ENCODE measurements at places on chromosomes 7 and 10.
A peak's percentile ranks its signal among the peaks of the same experiment; 100 is the strongest.

DNA sequence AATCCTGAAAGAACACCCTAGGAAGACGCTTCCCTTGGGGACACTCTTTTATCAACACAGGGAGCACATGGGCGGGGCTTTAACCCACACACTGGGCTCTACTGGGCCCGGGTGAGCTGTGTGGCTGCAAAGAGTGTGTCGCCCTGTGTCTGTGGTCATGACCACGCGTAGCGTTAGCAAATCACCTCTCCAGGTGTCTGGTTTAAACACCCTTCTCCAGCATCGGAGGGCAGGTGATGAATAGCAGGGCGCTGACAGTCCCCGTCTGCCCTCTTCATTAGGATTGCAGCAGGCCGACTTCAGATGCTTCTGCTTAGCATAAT lies 127.7 kb downstream of the ADARB2 start:
- no peak for DNase-seq

DNA sequence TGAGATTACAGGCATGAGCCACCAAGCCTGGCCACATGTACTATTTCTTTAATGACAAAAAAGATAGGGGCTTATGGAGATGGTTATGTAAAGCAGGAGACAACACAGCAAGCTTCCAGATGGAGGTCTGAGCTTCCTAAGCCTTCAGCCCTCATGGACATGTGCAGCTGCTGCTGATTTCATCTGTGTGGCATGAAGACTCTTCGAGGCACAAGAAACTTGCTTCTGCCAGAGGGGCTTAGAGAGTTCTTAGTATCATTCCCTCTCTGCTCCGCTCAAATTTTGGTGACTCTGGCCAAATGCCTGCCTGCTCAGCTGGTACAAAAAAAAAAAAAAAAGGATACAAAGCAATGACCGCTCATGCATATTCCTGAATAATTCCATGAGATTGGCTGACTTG lies 552.5 kb downstream of the TYW1 start:
- no peak for DNase-seq

- no peak for DNase-seq
Observed at GRCh38 chr10:124120410-124121061, 27.1 kb upstream of the CHST15 start.

DNA sequence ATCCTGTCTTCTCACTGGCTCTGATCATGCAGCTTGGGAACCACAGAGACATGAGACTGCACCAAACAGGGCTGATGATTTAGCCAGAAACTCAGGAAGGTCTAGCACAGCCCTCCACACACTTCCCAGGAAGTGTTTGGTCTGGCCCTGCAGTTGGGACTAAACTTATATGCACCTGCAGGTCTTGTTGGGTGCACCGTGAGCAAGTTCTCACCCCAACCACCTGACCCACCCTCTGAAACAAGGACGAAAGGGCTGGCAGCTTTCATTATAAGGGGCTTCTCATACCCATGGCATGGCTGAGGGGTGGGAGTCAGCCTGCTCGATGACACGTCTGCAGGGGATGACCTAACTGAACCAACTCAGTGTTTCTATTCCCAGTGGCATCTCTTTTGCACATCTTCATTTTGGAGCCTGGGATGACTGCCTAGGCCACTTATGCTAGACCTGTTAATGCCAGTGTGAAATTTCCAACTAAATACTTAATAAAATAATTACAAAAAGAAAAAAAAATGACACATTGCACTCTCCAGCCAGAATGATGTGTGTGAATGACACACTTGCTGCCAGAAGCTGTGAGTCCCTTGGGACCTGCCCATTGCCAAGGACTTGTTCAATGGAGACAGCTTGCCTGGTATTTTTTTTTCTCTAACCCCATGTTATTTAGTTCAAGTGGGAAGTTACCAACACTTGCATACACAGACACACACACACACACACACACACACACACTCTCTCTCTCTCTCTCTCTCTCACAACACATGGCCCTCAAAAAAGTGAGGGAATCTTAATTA lies 102.6 kb downstream of the NEURL1 start:
- no peak for DNase-seq

DNA sequence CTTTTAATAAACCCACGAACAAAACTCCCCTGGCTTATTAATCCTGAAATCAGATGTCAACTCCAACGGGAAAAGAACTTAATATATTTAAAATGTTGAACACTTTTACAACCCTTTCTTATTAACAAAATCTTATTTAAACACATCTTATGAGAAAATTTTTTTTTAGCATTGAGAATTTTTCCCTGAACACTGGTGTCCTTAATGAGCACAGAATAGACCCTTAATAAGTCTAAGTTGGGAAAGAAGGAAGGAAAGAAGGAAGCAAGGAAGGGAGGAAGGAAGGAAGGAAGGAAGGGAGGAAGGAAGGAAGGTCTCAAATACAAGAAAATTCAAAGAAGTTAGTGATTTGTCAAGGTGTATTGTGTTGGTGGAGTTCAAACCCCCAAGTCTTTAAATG lies 129.2 kb upstream of the COL1A2 start:
- DNase-seq: no peak

- DNase-seq: no peak
Observed at GRCh38 chr10:77544617-77545016, 93.0 kb downstream of the KCNMA1 start.

DNA sequence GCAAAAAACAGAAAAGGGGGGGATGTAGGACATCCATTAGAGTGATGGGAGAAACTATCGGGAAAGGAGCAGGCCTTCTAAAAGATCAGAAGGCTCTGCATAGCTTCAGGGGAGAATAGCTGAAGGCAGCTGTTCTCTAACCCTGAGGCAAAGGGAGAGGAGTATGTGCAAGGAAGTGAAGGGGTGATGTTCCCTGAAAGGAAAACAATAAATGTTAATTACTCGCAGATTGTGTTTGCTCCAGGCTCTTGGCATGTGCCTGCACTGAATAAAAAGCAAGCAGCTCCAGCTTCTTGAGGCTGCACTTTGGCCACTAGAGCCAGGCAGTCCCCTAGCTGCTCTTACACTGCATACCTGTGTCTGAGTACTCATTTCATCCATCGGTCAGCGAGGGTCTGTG lies 14.4 kb upstream of the STARD3NL start:
- DNase-seq: peak; percentile 25

- peak; percentile 93 for DNase-seq
Observed at GRCh38 chr7:138890499-138891445, 90.4 kb downstream of the KIAA1549 start.

- peak; percentile 52 for DNase-seq
Observed at GRCh38 chr7:141145630-141145982, 71.7 kb downstream of the TMEM178B start.

- DNase-seq: no peak
Observed at GRCh38 chr10:70918851-70919530, 30.6 kb upstream of the PCBD1 start.

- no peak for DNase-seq
Observed at GRCh38 chr10:27701938-27702537, 43.6 kb downstream of the MKX start.

DNA sequence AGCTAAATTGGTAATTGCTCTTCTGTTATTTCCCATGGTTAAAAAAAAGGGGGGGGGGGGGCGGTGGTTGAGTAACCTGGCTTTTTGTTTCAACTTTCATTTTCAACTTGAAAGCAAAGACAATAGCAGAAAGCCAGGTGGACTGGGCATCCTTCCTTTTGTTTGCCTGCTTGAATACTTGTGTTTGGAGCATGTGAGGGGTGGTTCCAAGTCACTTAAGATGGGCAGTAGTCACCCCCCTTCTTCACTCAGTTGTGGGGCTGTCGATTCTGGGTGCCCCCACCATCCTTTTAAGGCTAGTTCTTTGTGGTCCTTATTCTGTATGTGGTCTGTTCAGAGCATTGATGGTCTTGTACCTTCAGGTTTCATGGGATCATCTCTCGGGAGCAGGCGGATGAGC lies 165.6 kb upstream of the PRR15 start:
- DNase-seq: no peak

GRCh38 chr7:149686011-149686410 lies 87.4 kb downstream of the ZNF467 start:
- peak; percentile 78 for DNase-seq

GRCh38 chr7:142357953-142358520 lies 100.2 kb upstream of the PRSS58 start:
- DNase-seq: peak; percentile 87

DNA sequence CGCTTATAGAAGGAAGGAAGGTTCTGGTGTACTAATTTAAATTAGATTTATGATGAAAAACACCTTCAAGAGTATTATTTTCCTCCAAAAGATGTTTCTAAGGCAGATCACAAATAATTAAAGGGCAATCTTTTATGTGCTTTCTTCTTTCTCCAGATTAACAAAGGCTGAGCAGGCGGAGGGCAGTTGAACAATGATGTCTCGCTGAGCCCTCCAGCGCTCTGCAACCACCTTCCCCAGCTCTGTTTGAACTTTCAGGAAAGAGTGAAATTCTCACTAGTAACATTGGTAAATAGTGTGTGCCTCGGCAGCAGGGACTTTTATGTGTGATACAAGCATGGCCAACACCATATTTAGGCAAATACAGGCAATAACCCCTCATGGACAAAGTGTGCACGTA lies 379.1 kb upstream of the MKI67 start:
- no peak for DNase-seq

DNA sequence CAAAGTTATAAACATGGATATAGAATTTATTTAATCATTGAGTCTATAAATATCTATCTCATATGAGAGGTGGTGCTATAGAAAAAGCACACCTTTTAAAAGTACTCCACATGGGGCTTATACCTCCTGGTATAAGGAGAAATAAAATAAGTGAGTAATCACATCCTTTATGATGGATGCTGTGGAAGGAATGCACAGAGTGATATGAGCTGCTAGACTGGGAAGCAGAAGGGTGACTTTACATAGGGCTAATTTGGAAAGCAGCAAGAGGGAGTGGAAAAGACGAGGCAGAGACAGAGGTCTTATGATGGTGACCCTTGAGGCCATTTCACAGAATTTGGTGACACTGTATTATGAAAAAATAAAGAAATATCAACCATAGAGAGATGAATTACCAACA lies 59.4 kb upstream of the AHR start:
- no peak for DNase-seq

DNA sequence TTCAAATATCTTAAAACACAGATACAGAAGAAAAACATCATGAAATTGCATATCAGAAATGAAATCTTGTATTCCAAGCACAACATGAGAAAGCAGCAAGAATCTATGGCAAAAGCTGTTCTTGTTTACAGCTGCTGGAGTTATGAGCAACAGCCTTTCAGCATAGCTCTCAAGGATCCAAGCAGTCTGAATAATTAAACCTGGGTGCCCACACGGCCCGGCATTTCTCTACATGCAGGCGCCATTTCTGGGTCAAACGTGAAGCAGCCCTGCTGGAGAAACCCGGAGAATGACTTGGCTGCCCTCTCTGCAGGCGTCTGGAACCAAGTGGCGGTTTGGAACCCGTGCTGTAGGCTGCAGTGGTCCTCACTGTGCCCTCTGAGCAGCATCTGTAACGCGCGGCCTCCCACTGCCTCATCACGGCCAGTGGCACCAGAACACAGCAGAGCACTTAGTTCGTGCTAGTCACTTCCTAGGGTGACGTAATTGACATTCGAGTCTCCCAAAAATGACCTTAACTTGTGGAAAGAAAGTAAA lies 213.0 kb downstream of the TCERG1L start:
- DNase-seq: no peak

- DNase-seq: no peak
Observed at GRCh38 chr10:12650538-12651298, 301.4 kb downstream of the CAMK1D start.

- peak; percentile 63 for DNase-seq
Observed at GRCh38 chr10:96991313-96991841, 159.3 kb downstream of the LCOR start.

DNA sequence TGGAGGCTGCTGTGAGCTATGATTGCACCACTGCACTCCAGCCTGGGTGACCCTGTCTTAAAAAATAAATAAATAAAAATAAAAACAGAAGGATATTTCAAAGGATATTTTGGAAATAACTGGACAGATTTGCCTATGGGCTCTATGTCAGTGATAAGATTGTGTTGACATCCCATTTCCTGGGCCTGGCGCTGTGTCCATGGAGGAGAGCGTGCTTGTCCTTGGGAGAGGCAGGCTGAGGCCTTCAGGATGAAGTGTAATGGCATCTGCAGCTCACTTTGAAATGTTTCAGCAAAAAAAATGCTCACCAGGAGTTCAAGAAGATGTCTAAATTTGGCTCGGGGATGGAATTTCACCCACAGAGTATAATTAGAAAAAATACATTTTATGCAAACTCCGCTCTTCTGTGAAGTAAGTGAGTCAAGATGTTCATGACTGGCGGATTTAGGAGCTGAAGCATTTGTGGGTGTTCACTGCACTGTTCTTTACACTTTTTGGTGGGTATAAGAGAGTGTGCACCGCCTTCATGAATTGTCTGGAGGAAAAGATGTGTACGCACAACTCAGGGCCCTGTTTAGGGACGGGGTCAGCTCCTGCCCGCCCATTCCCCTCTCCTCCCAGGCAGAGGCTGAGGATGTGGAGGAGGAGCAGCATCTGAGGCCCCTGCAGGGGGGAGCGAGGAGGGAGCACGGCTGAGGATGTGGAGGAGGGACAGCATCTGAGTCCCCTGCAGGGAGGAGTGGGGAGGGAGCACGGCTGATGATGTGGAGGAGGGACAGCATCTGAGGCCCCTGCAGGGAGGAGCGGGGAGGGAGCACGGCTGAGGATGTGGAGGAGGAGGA lies 18.5 kb upstream of the FOXL3 start:
- peak; percentile 22 for DNase-seq

- no peak for DNase-seq
Observed at GRCh38 chr7:25967278-25968204, 184.5 kb upstream of the NFE2L3 start.

DNA sequence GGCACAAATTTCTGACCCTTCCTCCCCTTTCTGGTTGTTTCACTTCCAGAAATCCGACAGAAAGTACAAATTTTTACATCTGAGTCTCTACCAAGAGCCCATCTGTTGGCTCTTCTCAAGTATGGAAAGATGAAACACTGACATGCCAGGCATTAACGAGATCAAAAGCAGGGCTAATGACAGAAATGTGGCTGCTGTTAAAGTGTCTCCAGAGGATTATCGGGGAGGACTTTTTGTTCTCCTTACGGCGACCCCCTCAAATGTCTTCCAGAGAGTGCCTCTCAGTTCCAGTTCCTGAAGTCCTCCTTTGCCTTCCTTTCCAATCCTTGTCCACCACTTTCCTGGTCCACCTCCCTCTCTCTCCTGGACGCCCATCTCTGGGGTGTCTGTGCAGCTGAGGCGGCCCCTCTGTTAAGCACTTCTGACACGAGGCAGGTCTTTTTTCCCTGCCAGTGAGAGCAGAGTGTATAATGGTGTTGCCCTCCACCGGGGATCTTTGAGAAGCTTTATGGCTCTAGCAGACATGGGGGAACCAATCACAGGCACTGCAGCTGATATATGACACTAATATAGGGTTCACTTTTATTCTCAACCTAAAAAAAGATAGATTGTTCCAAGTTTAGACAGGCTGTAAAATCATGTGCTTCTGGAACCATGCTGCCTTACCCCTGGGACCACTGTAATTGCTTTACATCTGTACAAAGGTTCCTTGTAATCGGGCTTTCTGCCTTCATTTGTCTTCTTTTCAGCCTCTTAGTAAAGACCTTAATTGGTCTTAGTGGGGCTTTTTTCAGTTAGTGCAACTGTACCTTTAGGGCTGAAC lies 757.1 kb downstream of the AUTS2 start:
- no peak for DNase-seq

- DNase-seq: no peak
Observed at GRCh38 chr7:139730746-139731612, 46.8 kb downstream of the HIPK2 start.

- DNase-seq: no peak
Observed at GRCh38 chr10:132162590-132163277, 24.0 kb upstream of the DPYSL4 start.

GRCh38 chr7:5689118-5689517 lies 92.3 kb downstream of the RNF216 start:
- peak; percentile 62 for DNase-seq

GRCh38 chr7:20152511-20152910 lies 64.7 kb downstream of the MACC1 start:
- peak; percentile 34 for DNase-seq

Data from adipocyte (in vitro differentiated cells).